ENCODE measurements at places on chromosomes 4 and X.

- no peak for DNase-seq
Observed at GRCh38 chrX:135463937-135464336, 42.2 kb downstream of the SMIM10L2A start.

- no peak for DNase-seq
Observed at GRCh38 chr4:118740869-118741268, 55.7 kb downstream of the METTL14 start.

DNA sequence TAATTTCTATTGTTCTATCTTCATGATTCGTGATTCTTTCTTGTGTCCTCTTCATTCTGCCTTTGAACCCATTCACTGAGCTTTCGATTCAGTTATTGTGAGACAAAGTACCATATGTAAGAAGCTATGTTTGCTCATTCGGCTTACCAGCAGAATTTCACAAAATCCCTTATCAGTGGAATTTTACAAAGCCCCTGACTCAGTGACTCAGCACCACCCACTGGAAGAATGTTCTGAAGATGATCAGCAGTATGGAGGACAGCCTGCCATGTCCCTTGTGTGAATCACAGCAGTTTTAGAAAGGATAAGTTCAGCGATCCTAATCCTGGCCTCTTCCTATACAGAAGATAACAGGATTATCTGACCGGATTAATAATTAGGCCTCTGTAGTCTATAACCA lies 5.8 kb upstream of the UXT start:
- DNase-seq, result no peak

DNA sequence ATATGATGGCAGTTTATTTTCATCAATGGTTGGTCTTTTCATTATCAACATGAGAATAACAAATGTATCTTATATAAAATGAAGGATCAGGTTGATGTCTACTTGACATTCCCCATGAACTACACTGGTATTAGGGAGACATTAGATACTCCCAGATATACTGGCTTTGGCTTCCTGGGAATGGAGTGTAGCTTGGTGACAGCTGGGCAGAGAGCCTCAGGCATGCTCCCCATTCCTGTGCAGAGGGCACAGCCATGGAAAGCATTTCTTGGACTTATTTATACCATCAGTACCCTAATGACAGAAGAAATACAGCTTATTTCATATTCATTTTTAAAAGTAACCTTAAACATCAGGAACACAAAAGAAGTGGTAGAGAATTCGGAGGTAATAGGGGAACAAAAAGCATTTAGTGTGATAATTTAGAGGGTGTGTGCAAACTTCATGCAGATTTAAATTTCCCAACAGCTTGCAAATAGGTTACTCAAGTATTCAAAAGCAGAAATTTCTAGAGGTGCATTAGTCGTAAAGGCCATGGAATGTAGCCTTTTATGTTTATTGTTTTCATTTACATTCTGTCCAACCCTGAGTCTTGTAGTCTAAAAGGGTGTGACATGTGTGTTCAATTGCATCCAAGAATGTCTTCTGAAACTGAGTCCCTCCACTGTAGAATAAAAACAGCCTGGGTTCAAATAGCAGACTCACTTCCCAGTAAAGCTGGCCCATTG lies 573.8 kb downstream of the KCNIP4 start:
- no peak for DNase-seq

DNA sequence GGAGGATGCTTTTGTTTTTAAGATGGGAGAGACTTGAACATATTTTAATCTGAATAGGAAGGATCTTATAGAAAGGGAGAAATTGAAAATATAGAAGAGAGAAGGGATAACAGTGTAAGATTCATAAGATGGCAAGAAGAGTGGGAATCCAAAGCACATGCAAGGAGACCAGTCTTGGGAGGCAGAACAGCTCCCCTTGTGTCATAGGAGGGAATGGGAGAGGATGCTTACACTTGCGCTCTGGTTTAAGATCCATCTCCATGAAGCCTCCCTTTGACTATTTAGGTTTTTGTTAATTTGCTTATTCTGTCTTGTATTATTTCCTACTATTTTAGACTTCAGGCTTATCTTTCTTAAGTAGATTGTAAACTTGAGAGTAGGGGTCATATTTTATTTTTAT lies 42.7 kb downstream of the KIF4A start:
- no peak for DNase-seq

DNA sequence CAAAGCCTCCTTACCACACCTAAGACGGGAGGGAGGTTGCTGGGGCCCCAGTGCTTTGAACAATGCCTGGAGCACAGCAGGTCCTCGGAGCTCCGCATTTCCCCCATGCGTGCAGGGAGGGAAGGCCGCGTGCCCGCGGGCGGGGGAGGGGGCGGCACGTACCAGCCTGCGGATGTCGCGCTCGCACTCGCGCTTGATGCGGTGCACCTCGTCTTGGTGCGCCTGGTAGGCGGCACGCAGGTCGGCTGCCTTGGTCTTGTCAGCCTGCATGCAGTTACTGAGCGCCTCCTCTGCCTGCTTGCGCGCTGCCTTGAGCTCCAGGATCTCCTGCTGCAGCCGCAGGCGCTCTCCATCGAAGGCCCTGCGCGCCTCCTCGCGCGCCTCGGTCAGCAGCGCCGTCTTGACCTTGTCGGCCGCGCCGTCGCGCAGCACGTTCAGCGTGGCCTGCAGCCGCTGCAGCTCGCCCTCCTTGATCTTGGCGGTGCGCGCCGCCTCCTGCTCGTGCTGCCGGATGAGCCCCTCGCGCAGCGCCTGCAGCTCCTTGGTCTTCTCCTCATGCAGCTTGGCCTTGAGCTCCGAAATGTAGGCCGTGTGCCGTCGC lies 87.2 kb upstream of the C4orf50 start:
- DNase-seq, result no peak

DNA sequence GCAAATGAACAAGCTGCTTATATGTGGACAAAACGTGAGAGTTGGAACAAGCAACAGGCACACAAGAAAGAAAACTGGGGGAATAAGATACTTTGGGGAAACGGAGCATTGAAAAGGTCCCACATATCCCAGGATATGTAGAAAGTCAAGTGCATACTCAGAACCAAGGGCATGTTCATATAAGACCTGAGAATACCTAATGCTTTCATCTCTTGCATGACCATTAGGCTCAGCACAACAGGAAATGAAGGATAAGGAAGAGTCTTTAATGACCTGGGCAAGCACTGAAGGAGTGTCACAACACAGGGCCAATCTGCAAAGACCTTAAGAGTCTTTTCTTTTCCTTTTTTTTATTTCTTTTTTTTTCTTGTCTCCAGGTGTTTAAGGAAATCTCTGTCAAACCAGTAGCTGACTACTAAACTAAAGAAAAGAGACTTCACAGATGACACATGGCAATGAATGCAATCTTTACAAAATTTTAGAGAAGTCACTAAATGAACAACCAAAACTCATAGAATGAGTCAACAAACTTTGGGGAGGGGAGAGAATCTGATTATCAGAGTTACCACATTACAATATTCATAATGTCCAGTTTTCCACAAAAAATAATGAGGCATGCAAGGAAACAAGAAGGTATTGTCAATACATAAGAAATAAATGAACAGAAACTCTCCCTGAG lies 67.9 kb upstream of the STK26 start:
- DNase-seq, result no peak

DNA sequence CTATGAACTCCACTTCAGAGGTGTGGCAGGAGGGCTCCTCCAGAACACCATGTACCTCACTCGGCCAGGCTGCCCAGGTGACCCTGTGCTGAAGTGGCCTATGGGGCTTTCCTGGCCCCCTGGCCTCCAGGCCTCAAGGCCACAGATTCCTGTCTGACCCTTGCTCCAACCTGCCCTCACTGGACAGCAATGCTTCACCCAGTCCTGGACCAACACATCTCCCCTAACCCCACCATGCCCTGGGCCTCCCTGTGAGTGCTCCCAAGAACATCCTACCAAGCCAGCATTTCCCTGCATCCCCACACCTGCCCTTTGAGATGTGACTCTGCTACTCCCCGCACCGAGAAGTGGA lies 10.5 kb downstream of the ZFYVE28 start:
- no peak for DNase-seq

- no peak for DNase-seq
Observed at GRCh38 chr4:3250956-3251690, 2.2 kb downstream of the MSANTD1 start.

DNA sequence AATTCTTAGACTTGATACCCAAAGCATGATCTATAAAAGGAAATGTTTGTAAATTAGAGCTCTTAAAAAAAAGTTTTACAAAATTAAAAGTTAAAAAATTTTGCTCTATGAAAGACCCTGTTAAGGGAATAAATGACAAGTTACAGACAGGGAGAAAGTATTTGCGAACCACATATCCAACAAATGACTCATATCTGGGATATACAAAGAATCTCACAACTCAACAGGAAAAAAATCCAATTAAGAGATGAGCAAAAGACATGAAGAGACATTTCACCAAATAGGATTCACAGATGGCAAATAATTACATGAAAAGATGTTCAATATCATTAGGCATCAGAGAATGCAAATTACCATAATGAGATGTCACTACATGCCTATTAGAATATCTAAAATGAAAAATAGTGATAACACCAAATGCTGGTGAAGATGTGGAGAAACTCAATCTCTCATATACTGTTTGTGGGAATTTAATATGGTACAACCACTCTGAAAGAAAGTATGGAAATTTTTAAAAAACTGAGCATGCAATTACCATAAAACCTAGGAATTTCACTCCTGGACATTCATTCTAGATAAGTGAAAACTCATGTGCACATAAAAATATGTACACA lies 100.8 kb upstream of the EOLA2 start:
- DNase-seq, result no peak

DNA sequence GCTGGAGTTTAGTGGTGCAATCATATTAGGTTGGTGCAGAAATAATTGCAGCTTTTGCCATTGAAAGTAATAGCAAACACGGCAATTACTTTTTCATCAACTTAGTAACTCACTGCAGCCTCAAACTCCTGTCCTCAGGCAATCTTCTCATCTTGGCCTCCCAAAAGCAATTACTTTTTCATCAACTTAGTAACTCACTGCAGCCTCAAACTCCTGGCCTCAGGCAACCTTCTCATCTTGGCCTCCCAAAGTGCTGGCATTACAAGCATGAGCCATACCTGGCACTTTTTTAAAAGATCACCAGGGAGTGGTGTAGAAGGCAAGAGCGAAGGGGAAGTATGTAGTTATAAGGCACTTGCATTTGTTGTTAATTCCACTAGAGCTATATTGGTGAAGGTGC lies 491.1 kb upstream of the ADGRL3 start:
- DNase-seq, result no peak

GRCh38 chr4:11223311-11223710 lies 205.4 kb downstream of the HS3ST1 start:
- no peak for DNase-seq

DNA sequence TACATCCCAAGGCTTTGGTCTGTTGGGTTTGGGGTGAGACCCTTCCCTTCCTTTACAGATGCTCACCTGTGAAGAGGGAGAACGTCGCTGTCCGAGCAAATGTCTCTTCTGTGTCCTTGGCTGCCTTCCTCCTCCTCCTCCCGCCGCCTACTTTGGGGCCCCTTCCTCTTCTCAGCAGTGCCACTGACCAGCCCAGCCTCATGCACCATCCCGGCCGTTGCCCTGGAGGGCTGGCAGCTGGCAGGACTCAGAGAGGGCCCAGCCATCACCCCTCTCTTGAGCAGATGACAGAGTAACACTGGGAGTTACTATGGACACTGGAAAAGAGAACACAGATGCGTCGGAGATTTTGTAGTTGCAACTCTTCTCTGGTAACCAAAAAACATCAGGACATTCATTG lies 68.2 kb downstream of the TRMT44 start:
- DNase-seq, result no peak

- no peak for DNase-seq
Observed at GRCh38 chrX:40424259-40424658, 156.5 kb upstream of the ATP6AP2 start.

DNA sequence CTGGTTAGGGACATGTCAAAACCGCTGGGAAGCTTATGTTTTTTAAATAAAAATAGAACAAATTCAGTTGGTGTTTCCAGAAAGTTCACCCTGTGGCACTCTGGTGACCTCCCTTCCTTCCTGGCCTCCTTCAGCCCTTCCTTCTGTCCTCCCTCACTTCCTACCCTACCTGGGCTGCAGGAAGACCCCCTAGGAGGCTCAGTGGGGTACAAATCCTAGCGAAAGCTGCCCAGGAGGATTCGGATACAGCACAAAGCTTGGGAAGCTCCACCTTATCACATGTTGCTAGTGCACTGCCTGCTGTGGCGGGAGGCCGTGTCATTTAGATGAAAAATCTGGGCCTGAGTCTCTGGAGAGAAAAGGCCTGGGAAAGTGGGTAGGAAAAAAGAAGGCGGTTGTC lies 60.5 kb downstream of the FHDC1 start:
- DNase-seq, result no peak

DNA sequence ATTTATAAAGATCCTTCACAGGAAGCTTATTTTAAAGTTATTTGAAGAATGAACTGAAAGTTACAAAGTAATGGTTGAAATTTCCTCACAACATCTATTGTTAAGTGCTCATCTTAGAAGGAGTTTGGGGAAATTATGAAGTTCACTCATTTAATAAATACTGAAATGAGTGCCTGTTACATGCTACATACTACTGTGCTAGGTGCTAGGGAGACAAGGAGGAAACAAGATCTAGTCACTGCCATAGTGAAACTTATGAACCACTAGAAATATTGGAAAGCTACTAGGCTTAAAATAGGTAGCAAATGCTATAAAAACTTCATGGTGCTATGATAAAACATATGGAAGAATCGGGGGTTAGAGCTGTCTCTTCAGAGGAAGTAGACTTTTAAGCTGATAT lies 97.1 kb downstream of the JADE1 start:
- DNase-seq, result no peak

DNA sequence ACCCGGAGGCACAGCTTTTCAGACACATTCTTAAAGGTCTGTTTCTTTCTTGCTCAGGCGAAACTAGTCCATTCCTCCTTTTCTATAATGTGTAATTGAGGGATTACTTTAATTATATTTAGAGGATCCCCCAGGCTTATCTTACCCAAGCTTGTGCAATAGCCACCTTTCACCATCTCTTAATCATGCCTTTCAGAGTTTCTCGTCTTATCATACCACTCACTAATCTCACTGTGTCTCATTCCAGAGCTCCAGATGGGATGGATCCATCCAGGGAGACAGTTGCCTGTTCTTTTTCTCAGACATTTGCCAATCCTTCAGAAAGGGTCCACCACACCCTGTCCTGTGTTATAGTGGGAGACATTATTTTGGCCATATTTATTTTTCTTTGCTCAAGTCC lies 12.5 kb downstream of the SPARCL1 start:
- no peak for DNase-seq

- DNase-seq, result no peak
Observed at GRCh38 chr4:31539284-31540069, 819.3 kb downstream of the PCDH7 start.

DNA sequence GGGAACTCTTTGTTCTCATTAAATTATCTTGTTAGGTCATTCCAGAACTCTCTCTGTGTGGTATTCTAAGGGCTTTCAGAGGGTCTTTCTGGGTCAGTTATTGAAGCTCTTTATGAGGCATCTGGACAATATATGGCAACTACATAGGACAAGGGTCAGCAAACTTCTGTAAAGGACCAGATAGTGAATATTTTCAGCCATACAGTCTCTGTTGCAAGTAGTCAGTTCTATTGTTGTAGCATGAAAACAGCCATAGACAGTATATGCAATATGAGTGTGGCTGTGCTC lies 35.1 kb downstream of the HADH start:
- DNase-seq, result no peak

Data from activated CD8-positive, alpha-beta memory T cell treated with anti-CD3 and anti-CD28 coated beads, Interleukin-2, amount 10 ng/mL, durations not matched to agents 7 days and 5 days (primary cell).